ENCODE measurements at places on chromosomes 2 and 18. TPM values are rescaled to one million over a fixed set of nuclear protein-coding genes. Genes with fewer than 3 reads are reported as not detected.

The RUFY4 gene
- not detected for total RNA-seq

The FSHR gene
- total RNA-seq, result not detected

The ADAM23 gene
- total RNA-seq, result 2.5 TPM

The FOXD4L1 gene
- 0.78 TPM for total RNA-seq

The NOSTRIN gene
- 70.0 TPM for total RNA-seq

The HOXD11 gene
- total RNA-seq, result not detected

The TMEM198 gene
- 2.9 TPM for total RNA-seq

The GCG gene
- not detected for total RNA-seq

The MOGAT1 gene
- 2.2 TPM for total RNA-seq

The ZNF24 gene
- total RNA-seq, result 54.7 TPM

- no peak overlapping the region for H3K27ac ChIP-seq
- no peaks in the 10 kb centered on the region for H3K36me3 ChIP-seq
- DNase-seq, result no peak
- H3K27me3 ChIP-seq, result no peaks in the 10 kb centered on the region
Observed at GRCh38 chr2:153963256-153963655, 91.5 kb downstream of the GALNT13 start.

DNA sequence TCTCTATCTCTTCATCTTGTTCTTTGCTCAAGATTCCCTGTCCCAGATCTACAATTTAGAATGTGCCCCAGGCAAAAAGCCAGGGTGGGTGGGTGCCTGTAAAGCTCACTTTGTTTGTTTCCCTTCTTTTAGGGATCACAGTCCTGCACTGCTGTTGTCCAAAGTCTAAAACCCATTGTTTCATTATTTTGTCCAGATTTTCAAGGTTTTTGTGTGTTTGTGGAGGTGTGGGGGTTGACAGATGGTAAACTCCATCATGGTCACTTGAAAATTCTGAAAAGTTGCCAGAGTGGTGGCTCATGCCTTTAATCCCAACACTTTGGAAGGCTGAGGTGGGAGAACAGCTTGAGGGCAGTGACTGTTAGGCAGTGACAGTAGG lies 41.5 kb downstream of the YES1 start:
- no peak overlapping the region for H3K27ac ChIP-seq
- no peak overlapping the region for H3K4me3 ChIP-seq
- peaks cover 4% of the 10 kb centered on the region for H3K4me1 ChIP-seq
- H3K27me3 ChIP-seq, result no peaks in the 10 kb centered on the region
- no peaks in the 10 kb centered on the region for H3K36me3 ChIP-seq

- no peak overlapping the region for H3K27ac ChIP-seq
- DNase-seq, result no peak
- no peaks in the 10 kb centered on the region for H3K36me3 ChIP-seq
- H3K27me3 ChIP-seq, result no peaks in the 10 kb centered on the region
- H3K4me3 ChIP-seq, result no peak overlapping the region
Observed at GRCh38 chr2:235937936-235938335, 230.2 kb downstream of the GBX2 start.

- no peaks in the 10 kb centered on the region for H3K36me3 ChIP-seq
- H3K27me3 ChIP-seq, result no peaks in the 10 kb centered on the region
- H3K4me3 ChIP-seq, result no peak overlapping the region
Observed at GRCh38 chr2:189487283-189488007, 46.2 kb downstream of the WDR75 start.

DNA sequence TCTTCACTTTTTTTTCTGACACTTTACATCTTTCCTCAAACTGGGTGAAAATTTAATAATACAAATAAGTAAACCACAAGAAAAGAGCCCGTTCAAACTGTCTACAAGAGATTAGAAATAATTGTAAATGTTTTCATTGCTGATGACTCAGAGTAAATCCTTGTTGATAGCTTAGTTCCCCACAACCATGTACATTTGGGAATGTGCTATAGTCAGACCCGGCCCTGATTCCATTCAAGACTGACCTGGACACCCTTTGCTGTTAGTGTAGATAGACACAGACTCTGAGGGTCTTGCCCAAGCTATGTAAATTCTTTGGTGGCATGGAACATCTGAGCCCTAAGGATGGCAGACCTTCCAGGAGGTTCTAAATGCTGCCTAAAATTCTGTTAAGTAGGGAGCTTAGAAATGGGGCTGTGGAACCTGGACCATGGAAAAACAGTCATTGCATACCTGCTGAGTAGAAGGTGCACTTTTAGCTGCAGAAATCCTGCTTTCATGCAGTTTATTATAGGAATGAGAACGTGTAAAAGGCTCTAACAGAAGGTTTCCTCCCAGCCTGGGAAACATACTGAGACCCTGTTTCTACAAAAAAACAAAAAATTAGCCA lies 3.7 kb downstream of the MALT1 start:
- no peaks in the 10 kb centered on the region for H3K36me3 ChIP-seq
- H3K27ac ChIP-seq, result no peak overlapping the region
- H3K27me3 ChIP-seq, result no peaks in the 10 kb centered on the region
- H3K4me3 ChIP-seq, result no peak overlapping the region
- peaks cover 15% of the 10 kb centered on the region for H3K4me1 ChIP-seq

GRCh38 chr2:187581125-187581896 lies 27.1 kb upstream of the TFPI start:
- no peak for DNase-seq
- H3K27ac ChIP-seq, result peak overlapping the region; percentile 43
- peak overlapping the region; percentile 35 for H3K4me3 ChIP-seq
- peaks cover 4% of the 10 kb centered on the region for H3K4me1 ChIP-seq

- H3K36me3 ChIP-seq, result no peaks in the 10 kb centered on the region
- no peaks in the 10 kb centered on the region for H3K27me3 ChIP-seq
- no peak overlapping the region for H3K27ac ChIP-seq
- no peak for DNase-seq
- no peaks in the 10 kb centered on the region for H3K4me1 ChIP-seq
Observed at GRCh38 chr2:62775367-62775668, 69.8 kb downstream of the EHBP1 start.

GRCh38 chr2:88874063-88874657 lies 182.7 kb downstream of the RPIA start:
- no peaks in the 10 kb centered on the region for H3K36me3 ChIP-seq
- no peak overlapping the region for H3K4me3 ChIP-seq
- H3K4me1 ChIP-seq, result no peaks in the 10 kb centered on the region
- DNase-seq, result no peak
- H3K27ac ChIP-seq, result no peak overlapping the region

GRCh38 chr2:143787674-143788073 lies 658.5 kb downstream of the ARHGAP15 start:
- H3K27ac ChIP-seq, result no peak overlapping the region
- no peaks in the 10 kb centered on the region for H3K36me3 ChIP-seq
- H3K27me3 ChIP-seq, result no peaks in the 10 kb centered on the region
- DNase-seq, result no peak
- H3K4me3 ChIP-seq, result no peak overlapping the region

DNA sequence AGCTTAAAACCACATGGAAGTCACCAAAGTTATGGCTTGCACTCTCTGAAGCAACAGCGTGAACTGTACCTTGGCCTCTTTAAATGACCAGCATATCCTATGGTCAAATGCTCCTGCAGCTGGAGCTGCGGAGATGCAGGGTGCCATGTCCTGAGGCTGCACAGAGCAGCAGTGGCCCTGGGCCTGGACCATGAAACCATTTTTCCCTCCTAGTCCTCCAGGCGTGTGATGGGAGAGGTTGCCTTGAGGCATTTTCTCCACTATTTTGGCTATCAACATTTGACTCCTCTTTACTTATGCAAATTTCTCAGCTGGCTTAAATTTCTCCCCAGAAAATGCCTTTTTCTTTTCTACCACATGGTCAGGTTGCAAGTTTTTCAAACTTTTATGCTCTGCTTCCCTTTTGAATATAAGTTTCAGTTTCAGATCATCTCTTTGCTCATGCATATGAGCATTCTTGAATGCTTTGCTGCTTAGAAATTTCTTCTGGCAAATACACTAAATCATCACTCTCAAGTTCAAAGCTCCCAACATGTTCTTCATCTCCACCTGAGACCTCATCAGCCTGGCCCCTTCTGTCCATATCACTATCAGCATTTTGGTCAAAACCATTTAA lies 82.9 kb upstream of the TMEFF2 start:
- H3K36me3 ChIP-seq, result no peaks in the 10 kb centered on the region
- no peak for DNase-seq
- H3K27me3 ChIP-seq, result no peaks in the 10 kb centered on the region
- H3K4me1 ChIP-seq, result no peaks in the 10 kb centered on the region
- no peak overlapping the region for H3K4me3 ChIP-seq

GRCh38 chr2:172198361-172198760 lies 95.7 kb upstream of the DLX2 start:
- H3K4me1 ChIP-seq, result no peaks in the 10 kb centered on the region
- H3K27ac ChIP-seq, result no peak overlapping the region
- H3K4me3 ChIP-seq, result no peak overlapping the region
- no peak for DNase-seq
- H3K36me3 ChIP-seq, result no peaks in the 10 kb centered on the region

GRCh38 chr2:62817995-62818713 lies 112.6 kb downstream of the EHBP1 start:
- no peaks in the 10 kb centered on the region for H3K4me1 ChIP-seq
- H3K27ac ChIP-seq, result no peak overlapping the region
- no peak overlapping the region for H3K4me3 ChIP-seq
- H3K27me3 ChIP-seq, result no peaks in the 10 kb centered on the region
- no peaks in the 10 kb centered on the region for H3K36me3 ChIP-seq
- no peak for DNase-seq

DNA sequence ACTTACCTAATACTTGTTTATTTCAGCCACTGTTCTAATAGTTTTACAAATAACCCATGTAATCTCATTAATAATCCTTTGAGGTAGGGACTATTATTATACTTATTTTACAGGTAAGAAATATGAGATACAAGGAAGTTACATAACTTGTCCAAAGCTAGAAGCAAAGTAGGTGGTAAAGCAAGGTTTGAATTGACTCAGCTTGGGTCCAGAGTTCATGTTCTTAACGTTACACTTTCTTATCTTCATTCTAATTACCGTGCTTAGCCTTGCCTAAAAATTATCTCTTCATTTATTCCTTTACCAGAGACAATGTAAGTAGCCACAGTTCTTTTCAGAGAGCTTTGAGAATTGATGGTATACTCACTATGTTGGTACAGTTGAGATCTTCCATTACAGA lies 743.6 kb downstream of the KCNJ3 start:
- H3K4me1 ChIP-seq, result no peaks in the 10 kb centered on the region
- H3K27ac ChIP-seq, result no peak overlapping the region
- no peaks in the 10 kb centered on the region for H3K36me3 ChIP-seq
- H3K27me3 ChIP-seq, result no peaks in the 10 kb centered on the region
- no peak for DNase-seq

- peak overlapping the region; percentile 48 for H3K27ac ChIP-seq
- H3K36me3 ChIP-seq, result peaks cover 55% of the 10 kb centered on the region
- no peak overlapping the region for H3K4me3 ChIP-seq
- H3K27me3 ChIP-seq, result no peaks in the 10 kb centered on the region
- no peak for DNase-seq
Observed at GRCh38 chr2:36477746-36478145, 120.2 kb downstream of the FEZ2 start.

DNA sequence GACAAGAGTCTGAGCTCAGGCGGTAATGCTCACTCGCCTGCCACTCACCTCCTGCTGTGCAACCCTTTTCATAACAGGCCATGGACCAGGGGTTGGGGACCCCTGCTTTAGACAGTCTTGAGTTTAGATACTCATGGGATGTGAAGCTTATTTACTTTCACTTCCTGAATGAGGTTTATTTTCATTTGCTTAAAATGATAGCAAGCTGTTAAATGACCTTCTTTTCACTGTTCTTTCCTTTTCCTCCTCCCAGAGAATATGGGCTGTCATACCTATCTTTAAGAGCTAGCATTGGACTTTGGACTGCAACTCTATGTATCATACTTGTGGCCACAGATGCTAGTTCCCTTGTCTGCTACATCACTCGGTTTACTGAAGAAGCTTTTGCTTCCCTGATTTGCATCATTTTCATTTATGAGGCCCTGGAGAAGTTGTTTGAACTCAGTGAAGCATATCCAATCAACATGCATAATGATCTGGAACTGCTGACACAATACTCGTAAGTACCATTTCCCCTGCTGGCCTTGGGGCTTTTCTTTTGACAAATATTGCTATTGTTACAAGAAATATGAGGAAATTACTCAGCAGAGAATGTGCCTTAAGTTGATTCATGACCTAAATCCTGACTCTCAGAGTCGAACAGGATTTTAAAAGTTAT lies 168.5 kb downstream of the DPP4 start:
- H3K4me1 ChIP-seq, result no peaks in the 10 kb centered on the region
- H3K27ac ChIP-seq, result no peak overlapping the region
- H3K36me3 ChIP-seq, result no peaks in the 10 kb centered on the region
- H3K27me3 ChIP-seq, result no peaks in the 10 kb centered on the region

GRCh38 chr2:72378753-72379348 lies 231.2 kb upstream of the CYP26B1 start:
- no peak overlapping the region for H3K27ac ChIP-seq
- DNase-seq, result no peak
- H3K4me3 ChIP-seq, result no peak overlapping the region
- H3K27me3 ChIP-seq, result no peaks in the 10 kb centered on the region
- peaks cover 10% of the 10 kb centered on the region for H3K36me3 ChIP-seq

GRCh38 chr18:24988253-24988840 lies 363.6 kb downstream of the ZNF521 start:
- no peak for DNase-seq
- peaks cover 12% of the 10 kb centered on the region for H3K4me1 ChIP-seq
- no peaks in the 10 kb centered on the region for H3K27me3 ChIP-seq
- no peak overlapping the region for H3K4me3 ChIP-seq
- peak overlapping the region; percentile 32 for H3K27ac ChIP-seq

GRCh38 chr2:207137596-207138337 lies 28.0 kb downstream of the KLF7 start:
- H3K27ac ChIP-seq, result peak overlapping the region; percentile 39
- H3K4me3 ChIP-seq, result no peak overlapping the region
- H3K36me3 ChIP-seq, result no peaks in the 10 kb centered on the region
- no peak for DNase-seq
- H3K4me1 ChIP-seq, result peaks cover 78% of the 10 kb centered on the region

- no peaks in the 10 kb centered on the region for H3K36me3 ChIP-seq
- peaks cover 38% of the 10 kb centered on the region for H3K27me3 ChIP-seq
- DNase-seq, result peak; percentile 56
- H3K4me1 ChIP-seq, result no peaks in the 10 kb centered on the region
Observed at GRCh38 chr2:10912796-10913455, 1.2 kb downstream of the KCNF1 start.

- H3K4me1 ChIP-seq, result no peaks in the 10 kb centered on the region
- H3K36me3 ChIP-seq, result no peaks in the 10 kb centered on the region
- peak overlapping the region; percentile 61 for H3K4me3 ChIP-seq
- no peaks in the 10 kb centered on the region for H3K27me3 ChIP-seq
- H3K27ac ChIP-seq, result peak overlapping the region; percentile 36
Observed at GRCh38 chr2:26184555-26185303, 11.8 kb downstream of the GAREM2 start.

GRCh38 chr2:238264072-238264460 lies 24.2 kb upstream of the HES6 start:
- peak overlapping the region; percentile 20 for H3K27ac ChIP-seq
- DNase-seq, result no peak
- H3K4me1 ChIP-seq, result peaks cover 23% of the 10 kb centered on the region
- H3K27me3 ChIP-seq, result no peaks in the 10 kb centered on the region
- no peak overlapping the region for H3K4me3 ChIP-seq

DNA sequence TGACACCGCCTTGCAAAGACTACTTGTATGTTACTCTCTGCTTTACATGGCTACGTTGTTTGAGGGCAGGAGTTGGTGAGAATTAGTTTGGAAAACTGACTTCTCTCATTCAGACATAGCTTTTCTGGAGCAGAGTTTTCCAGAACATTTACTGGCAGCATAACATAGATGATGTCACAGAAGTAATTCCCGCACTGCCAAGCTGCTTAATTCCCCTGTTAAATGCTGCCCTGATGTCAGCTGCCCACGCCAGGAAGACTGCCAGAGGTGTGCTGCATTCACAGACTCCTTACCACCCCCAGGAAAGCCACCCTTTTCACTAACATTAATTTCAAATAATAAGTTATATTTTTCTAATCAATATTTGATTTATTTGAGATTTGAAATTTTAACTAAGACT lies 24.7 kb upstream of the PTPN2 start:
- no peak overlapping the region for H3K4me3 ChIP-seq
- no peak for DNase-seq
- H3K27ac ChIP-seq, result no peak overlapping the region

Data from upper lobe of right lung (tissue), 1 donor.